ENCODE measurements at places on chromosomes 1 and 21.
A peak's percentile ranks its signal among the peaks of the same experiment; 100 is the strongest.

DNA sequence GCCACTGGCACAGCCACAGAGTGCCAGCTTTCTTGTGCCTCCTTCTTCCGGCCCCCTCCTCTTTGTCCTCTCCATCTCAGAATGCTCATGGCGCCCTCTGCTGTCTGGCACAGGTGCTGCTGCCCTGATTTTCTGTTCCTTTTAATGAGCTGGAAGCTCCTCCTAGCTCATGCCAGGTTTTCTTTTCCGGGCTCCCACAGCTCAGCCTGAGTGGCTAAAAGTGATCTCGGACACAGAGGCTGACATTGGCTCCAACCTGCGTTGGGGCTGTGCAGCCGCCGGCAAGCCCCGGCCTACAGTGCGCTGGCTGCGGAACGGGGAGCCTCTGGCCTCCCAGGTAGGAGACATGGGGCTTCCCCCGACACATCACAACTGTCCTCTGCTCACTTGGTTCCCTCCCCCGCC lies 18.7 kb downstream of the CNTN2 start:
- H3K36me3 ChIP-seq: no peaks in the 10 kb centered on the region
- no peak overlapping the region for H3K27ac ChIP-seq
- H3K27me3 ChIP-seq: no peaks in the 10 kb centered on the region
- H3K4me3 ChIP-seq: no peak overlapping the region
- H3K4me1 ChIP-seq: no peaks in the 10 kb centered on the region

- DNase-seq: peak; percentile 30
- peaks cover 18% of the 10 kb centered on the region for H3K4me1 ChIP-seq
- no peak overlapping the region for H3K27ac ChIP-seq
- no peak overlapping the region for H3K4me3 ChIP-seq
These were observed 98.9 kb upstream of the IRF2BP2 start for GRCh38 chr1:234708700-234709395.

GRCh38 chr21:25054689-25055088 lies 552.6 kb downstream of the MRPL39 start:
- no peak overlapping the region for H3K27ac ChIP-seq
- no peaks in the 10 kb centered on the region for H3K27me3 ChIP-seq
- H3K36me3 ChIP-seq: no peaks in the 10 kb centered on the region
- H3K4me3 ChIP-seq: no peak overlapping the region

- DNase-seq: no peak
- H3K27me3 ChIP-seq: no peaks in the 10 kb centered on the region
- H3K27ac ChIP-seq: no peak overlapping the region
These were observed 23.3 kb upstream of the RXRG start for GRCh38 chr1:165468253-165468652.

DNA sequence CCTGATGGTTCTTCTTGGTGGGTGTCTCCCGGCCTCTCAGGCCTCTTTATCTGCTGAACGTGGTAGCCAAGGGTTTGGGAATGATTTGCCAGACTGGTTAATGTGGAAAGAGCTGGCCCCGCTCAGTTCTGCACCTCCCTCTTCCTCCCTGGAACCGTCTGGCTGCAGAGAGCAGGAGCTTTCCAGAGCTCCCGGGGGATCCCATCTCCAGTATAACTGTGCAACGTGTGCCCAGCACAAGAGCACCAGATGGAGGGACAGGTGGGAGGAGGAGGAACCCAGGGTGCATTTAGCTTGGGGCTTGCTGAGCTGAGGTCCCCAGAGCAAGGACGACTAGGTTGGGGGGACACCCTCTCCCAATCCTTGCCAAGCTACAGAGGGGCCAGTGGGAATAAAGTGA lies 5.0 kb downstream of the TFF1 start:
- DNase-seq: no peak
- no peak overlapping the region for H3K27ac ChIP-seq
- no peaks in the 10 kb centered on the region for H3K36me3 ChIP-seq
- no peaks in the 10 kb centered on the region for H3K4me1 ChIP-seq
- no peak overlapping the region for H3K4me3 ChIP-seq

DNA sequence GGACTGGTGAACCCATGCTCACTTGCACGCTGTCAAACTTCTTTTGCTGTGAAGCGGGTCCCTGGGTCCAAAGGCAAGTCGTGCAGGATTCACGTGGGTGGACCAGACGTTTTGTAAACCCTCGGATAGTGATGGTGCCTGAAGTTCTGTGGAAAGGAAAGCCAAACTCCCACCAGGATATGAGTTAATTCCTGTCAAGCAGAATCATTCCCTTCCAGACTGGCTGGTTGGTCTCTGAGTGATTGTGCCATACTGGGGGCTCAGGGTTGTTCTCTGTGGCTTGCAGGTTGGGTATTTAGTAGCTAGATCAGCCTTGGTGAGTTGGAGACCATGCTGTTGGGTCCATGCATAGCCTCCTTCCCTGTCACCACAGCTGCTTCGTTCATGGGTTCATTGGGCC lies 32.7 kb upstream of the IGSF5 start:
- no peak overlapping the region for H3K27ac ChIP-seq
- DNase-seq: no peak
- H3K36me3 ChIP-seq: no peaks in the 10 kb centered on the region
- H3K27me3 ChIP-seq: no peaks in the 10 kb centered on the region
- H3K4me1 ChIP-seq: peaks cover 7% of the 10 kb centered on the region

GRCh38 chr1:157218671-157219070 lies 80.5 kb upstream of the ETV3 start:
- H3K4me1 ChIP-seq: no peaks in the 10 kb centered on the region
- no peaks in the 10 kb centered on the region for H3K36me3 ChIP-seq
- no peak overlapping the region for H3K27ac ChIP-seq
- no peak overlapping the region for H3K4me3 ChIP-seq
- H3K27me3 ChIP-seq: no peaks in the 10 kb centered on the region
- DNase-seq: no peak

DNA sequence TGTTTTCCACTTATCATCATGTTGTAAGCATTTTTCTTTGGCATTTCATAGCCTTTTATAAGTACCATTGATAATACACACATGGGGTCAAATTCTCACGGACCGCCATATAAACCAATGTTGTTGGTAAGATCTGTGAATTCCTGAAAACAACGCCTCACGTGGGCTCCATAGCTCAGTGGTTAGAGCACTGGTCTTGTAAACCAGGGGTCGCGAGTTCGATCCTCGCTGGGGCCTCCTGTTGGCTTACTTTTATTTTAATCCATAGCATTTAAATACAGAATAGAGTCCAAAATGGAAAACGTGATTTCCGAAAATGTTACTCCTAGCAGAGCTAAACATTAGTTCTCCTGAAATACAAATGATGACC lies 83.1 kb downstream of the HHIPL2 start:
- peak overlapping the region; percentile 77 for H3K27ac ChIP-seq
- no peaks in the 10 kb centered on the region for H3K36me3 ChIP-seq
- peak overlapping the region; percentile 48 for H3K4me3 ChIP-seq
- DNase-seq: peak; percentile 67
- H3K27me3 ChIP-seq: no peaks in the 10 kb centered on the region

GRCh38 chr1:159835862-159836525 lies 9.3 kb downstream of the SLAMF8 start:
- H3K4me1 ChIP-seq: peaks cover 5% of the 10 kb centered on the region
- peaks cover 22% of the 10 kb centered on the region for H3K36me3 ChIP-seq
- no peak for DNase-seq
- no peaks in the 10 kb centered on the region for H3K27me3 ChIP-seq
- no peak overlapping the region for H3K4me3 ChIP-seq
- H3K27ac ChIP-seq: no peak overlapping the region

Data from sigmoid colon (tissue), 7 donors.